Skin of body (tissue), 3 donors: ENCODE measurements at places on chromosomes 16 and 17.

- DNase-seq: peak; percentile 26
These were observed 622 bp downstream of the TOM1L2 start for GRCh38 chr17:17971431-17972125.

DNA sequence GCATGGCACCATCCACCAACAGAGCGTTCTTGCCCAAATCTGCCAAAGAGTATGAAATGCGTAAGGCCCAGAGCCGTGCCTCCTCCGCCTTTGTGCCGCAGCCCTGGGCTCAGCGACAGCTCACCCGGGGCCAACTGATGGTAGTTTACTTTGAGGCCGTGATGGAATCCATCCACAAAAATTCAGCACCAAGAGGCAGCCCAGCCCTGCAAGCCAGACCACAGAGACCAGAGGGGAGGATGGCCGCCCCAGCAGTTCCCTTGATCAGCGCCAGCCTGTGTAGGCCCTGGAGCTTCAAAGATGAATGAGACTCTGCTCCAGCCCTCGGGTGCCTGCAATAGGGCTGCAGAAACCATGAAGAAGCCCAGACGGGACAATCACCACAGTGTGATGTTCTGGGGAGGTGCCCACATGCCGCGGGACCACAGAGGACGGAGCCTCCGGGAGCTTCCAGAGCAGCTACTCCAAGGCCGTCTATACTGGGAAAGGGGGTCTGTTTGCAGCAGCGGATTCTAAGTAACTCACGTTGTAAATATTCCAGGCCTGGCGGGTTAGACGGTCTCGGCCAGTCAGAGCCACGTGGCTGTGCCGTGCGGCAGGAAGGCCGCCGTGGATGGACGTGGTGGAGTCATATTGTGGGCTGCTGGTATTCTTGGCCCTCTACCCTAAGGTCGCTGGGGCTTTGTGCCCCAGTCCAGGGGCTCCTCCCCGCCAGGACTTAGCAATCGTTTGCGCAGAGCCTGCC, 80.3 kb downstream of the RBFOX3 start:
- DNase-seq: no peak

- no peak for DNase-seq
These were observed 25.6 kb downstream of the LRRC75A start for GRCh38 chr17:16466407-16466806.

DNA sequence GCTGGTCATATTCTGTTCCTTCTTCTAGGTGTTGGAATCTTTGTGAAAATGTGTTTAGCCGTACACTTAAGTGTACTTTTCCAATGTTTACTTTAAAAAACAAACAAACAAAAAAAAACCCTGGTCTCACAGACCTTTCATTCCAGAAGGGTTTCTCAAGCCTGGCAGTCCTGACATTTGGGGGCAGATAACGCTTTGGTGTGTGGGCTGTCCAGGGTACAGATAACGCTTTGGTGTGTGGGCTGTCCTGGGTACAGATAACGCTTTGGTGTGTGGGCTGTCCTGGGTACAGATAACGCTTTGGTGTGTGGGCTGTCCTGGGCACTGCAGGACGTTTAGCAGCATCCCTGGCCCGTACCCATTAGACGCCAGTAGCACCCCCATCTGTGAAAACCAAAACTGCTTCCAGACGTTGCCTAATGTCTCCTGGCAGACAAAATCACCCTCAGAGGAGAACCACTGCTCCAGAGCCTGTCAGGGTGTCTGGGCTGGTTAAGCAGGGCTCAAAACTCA, 15.2 kb upstream of the FLCN start:
- no peak for DNase-seq

GRCh38 chr17:742147-742793, 9.8 kb downstream of the GEMIN4 start:
- DNase-seq: no peak

DNA sequence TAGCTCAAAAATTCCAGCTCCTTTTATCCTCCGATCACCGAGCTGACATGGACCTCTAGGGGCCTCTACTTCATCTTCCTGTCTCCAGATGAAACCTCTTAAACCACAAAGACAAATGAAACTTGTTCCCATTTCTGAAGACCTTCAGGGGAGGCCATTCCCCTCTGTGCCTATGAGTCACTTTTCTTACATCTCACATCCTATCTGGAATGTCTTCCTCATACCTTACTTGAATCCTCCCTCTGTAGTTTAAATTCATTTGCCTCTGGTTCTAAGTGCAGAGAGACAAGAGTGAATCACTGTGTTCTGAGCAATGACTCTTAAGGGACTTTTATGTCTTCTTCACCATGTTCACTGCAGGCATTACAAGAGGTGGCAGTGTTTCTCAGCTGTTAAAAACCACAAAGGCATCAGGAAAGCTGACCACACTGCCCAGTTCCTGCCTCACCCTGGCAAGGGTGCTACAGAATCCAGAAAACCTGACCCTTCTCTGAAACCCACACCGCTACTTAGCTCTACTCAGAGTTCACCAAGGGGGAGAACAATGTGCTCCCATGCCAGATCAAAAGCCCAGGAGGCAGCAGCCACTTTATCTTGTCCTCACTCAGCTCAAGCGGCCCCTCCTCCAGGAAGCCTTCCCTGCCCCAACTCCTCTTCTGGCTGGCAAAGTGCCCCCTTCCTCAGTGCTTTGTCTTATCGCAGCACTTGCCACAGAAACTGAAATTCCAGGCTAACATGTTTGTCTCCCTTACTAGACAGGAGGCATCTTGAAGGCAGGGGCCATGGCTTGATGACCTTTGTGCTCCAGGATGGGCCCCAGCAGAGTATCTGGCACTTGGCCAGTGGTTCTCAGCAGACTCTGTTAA, 6.4 kb downstream of the CUEDC1 start:
- DNase-seq: peak; percentile 41

DNA sequence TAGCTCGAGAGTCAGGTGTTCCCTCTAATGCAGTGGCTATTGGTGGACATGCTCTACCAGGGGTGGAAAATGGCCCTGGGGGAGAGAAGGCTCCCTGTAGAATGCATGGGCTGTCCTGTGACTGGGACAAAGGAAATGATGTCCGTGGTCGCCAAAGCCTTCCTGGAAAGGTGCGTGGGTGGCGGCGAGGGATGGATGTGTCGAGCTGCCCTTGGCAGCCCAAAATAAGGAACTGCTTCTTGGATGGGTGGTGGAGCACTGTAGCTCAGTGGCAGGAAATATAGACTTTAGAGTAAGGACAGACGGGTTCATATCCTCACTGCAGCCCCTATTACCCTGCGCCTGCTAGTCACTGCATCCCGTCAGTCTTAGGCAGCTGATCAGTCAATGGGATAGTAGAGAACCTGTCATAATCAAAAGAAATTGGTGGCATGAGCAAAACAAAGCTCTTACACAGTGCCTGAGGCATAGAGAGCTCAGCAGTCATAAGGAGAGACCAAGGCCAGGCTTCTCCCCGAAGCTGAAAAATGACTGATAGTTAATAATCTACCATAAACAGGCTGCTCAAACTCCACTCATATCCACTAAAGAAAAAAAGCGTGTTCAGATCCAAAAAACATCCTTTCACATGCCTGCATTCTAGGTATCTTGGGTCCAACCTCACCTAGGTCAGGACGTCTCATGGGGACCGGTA, 123.5 kb upstream of the PLCG2 start:
- DNase-seq: no peak

- no peak for DNase-seq
These were observed 8.4 kb downstream of the MYO1C start for GRCh38 chr17:1484060-1484535.

- DNase-seq: no peak
These were observed 16.2 kb upstream of the RMI2 start for GRCh38 chr16:11329071-11329491.

DNA sequence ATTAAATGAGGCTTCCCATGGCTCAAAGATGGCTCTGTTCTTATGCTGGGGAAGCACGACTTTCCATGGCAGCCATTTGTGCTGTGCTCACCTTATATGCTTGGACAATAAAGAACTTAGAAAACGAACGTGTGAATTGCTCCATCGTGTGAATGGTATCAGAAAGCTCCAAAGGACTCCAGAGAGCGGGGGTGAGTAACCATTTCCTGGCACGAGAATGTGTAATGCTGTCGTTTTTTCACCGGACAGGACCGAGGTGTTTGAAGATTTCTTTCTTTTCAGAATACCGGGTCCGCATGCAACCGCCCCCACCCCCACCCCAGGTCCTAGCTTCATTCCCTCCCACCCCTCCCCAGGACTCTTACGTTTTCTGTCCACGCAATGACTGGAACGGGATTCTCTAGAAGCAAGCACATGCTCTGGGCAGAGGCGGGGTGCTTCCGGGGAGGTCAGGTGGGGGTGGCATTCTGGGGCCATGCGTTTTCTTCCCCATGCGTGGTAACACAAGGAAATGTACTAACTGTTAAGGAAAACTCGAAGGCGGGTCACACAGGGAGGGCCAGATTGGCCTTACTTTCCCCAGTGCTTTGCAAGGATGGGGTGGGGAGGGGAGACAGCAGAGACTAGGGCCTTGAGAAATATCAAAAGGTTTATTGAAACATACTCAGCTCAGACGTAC, 26.2 kb downstream of the GPRC5B start:
- DNase-seq: no peak

DNA sequence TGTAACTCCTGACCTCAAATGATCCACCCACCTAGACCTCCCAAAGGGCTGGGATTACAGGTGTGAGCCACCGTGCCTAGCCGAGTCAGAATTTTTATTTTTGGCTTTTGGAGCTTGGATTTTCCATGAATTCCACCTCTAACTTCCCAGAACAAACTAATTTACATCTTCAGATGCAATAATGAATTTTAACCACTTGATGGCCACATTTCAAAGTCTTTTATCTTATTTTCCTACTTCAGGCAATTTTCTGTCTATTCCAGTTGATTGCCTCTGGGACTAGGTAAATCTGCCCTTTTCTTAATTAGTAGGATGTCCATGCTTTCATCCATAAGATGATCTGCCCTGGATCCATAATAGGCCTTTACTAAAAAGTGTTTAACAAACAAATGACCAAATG, 156.4 kb upstream of the ANKFN1 start:
- no peak for DNase-seq

DNA sequence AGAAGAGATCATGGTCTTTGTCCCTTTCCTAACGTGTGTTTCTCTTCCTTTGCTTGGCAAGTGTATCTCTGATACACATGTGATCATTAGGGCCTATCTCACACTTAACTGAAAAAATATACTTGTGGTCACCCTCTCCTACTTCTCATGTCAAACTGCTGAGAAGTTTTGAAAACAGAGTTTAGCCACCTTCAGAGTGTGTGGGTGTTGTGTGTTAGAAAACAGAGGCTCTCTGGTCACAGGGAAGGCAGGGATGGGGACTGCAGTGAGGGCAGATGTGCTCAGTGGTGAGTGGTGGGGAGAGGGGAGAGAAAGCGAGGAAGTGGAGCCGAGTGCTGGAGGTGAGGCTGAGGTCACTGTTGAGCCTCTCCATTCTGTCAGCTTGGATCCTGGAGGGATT, 29.4 kb downstream of the GRB7 start:
- DNase-seq: no peak

- DNase-seq: peak; percentile 64
These were observed 25.8 kb downstream of the TTYH2 start for GRCh38 chr17:74239172-74239571.

- no peak for DNase-seq
These were observed 17.3 kb upstream of the SPN start for GRCh38 chr16:29645694-29646187.

GRCh38 chr17:27367121-27367981, 73.4 kb downstream of the WSB1 start:
- no peak for DNase-seq
